GM03348 (cell line): ENCODE measurements at places on chromosomes 5 and 9.

DNA sequence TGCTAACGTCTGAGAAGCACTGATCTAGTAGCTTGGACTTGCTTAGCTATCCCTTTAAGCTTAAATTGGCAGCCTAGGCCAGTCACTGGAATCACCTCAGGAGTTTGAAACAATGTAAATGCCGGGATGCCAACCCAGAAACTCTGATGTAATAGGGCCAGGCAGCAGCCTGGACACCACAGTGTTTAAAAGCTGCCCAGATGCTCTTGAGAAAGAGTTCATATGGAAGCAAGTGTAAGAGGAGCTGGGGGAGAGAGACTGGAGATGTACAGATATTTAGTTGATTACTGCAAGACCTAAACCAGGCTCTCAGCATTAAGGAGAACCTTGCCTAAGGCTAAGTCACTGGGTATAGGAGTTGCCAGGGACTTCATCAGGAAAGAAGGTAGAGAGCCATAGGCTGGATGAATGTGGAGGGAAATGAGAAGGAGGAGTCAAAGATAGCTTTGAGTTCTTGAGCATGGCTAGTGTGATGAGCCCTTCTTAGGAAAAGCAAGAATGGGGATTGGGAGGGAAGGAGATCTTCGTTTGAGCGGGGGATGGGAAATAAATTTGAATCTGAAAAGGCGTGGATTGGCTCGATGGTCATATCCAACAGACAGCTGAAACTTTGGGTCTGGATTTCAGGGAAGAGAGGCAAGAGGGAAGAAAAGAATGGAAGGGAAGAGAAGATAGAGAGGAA, 392.9 kb upstream of the WWC1 start:
- no peak for DNase-seq

DNA sequence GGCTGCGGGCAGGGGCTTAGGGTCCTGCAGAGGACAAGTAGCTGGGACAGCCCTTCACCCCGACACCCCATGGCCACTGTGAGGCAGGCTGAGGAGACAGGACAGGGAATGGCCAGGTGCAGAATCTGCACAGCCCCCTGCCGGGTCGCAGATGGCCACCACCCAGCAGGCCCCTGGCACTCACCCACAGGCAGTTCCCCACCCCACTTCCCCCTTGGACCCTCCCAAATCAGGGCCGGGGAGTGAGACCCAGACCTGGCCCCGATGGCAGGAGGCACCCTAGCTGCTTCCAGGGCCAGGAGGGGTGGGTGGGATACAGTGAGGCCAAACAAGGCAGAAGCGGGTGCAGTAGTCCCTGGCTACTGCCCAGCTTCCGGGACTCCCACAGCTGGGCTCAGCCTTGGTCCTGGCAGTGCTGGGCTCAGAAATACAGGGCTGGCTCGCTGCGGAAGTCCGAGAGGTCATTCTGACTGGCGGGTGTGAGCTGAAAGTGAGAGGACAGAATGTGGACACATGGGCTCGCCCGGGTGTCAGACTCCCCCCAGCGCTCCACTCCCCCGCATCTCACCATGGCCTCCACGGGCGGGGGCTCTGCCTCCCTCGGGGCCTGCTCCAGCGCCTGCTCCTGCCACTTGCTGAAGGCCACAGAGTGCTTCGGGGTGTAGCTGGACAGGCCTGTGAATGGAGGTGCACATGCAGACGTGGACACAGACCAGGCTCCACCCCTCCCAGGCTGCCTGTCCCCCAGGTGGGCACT, 3.4 kb downstream of the SSNA1 start:
- DNase-seq, result no peak

DNA sequence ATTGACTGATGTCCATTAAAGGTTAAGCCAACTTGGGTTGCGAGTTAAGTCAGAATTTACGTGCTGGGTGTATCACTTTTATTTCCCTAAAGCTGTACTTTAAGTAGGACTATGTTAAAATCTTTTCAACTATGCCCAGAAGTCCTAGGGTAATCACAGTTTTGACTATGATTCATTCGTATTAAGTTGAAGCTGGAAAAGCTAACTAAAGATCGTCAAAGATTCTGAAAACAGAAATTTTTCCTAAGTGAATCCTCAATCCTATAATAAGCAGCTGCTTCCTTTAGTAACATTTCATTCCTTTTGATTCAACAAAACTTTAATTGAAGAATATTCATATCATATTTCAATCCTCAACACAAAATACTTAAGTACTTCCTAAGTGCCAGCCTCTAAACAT, 460.4 kb downstream of the ACTL7B start:
- DNase-seq, result no peak

- DNase-seq, result peak; percentile 89
Measured at GRCh38 chr5:172420235-172420939, 33.9 kb downstream of the SH3PXD2B start.

GRCh38 chr5:135592312-135593045, 13.7 kb upstream of the CXCL14 start:
- DNase-seq, result no peak

DNA sequence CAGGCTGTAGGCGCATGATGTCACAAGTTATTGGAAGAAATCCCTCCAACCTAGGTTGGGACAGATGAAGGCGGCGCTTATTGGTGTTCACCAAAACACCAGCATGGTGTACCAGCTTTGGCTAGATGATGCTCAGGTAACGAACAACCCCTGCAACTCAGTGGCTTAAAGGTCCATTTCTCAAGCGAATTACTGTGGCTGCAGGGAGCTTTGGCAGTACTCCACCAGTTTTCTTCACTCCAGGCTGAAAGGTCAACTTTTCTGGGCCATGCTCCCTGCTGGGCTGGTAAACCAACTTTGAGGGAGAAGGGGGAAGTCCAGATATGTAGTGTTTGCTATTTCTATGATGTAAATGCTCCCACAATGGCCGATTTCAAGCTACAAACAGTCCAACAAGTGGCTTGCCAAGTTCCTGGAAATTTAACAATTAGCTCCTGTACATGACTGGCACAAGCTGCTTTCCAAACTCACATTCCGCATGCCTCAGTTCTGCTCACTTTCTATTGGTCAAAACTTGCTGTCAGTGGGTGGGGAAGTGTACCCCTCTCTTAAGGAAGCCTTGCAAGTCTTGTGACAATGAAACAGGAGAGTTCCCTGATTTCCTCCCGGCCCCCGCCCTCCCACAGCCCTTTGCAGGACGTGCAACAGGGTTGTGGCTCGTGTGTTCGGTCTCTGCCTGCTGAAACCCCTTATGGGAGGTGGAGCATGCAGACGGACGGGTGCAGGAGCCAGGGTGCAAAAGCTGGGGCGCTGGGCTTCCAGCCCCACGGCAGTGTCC, 588 bp upstream of the ZBED3 start:
- DNase-seq, result peak; percentile 5

- DNase-seq, result no peak
Measured at GRCh38 chr5:154388842-154389241, 57.0 kb upstream of the SAP30L start.
